Right renal pelvis (tissue), 4 donors: ENCODE measurements at places on chromosomes 13 and 19. TPM values are rescaled to one million over a fixed set of nuclear protein-coding genes. Genes with fewer than 3 reads are reported as not detected.
A peak's percentile ranks its signal among the peaks of the same experiment; 100 is the strongest.

GRCh38 chr13:67221630-67222226, 8.4 kb downstream of the PCDH9 start:
- no peak for DNase-seq

DNA sequence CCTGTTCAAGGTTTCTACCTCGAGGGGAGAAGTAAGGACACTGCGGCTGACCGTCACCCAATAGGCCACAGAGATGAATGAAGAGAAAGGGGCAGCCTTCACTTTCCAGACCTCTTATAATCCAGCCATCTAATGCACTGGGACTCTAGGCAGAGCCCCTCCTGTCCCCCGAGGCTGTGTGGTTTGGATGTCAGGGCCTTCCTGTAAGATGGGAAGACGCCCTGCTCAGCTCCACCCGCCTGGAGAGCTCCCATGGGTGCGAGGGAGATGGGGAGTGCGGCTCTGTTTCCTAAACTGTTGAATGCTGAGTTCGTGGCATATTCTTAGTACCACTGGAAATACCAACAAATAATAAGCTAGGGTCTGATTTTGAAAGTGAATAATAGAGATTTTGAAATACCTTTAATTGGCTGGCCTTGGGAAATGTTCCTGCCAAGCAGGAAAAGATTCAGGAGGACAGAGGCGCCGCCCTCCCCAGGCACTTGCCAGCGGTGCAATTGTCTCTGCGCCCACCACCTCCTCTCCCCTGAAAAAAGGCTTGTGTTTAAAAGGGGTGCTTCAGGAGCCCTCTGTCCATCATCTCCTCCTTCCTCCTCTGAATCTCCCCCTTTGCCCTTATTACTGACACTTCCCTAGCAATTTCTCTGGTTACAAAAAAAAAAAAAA, 85.4 kb upstream of the GPR183 start:
- DNase-seq, result no peak

- no peak for DNase-seq
These were observed 30.1 kb downstream of the ZC3H13 start for GRCh38 chr13:46022481-46022880.

GRCh38 chr19:46955813-46956371, 63.7 kb upstream of the NPAS1 start:
- no peak for DNase-seq

DNA sequence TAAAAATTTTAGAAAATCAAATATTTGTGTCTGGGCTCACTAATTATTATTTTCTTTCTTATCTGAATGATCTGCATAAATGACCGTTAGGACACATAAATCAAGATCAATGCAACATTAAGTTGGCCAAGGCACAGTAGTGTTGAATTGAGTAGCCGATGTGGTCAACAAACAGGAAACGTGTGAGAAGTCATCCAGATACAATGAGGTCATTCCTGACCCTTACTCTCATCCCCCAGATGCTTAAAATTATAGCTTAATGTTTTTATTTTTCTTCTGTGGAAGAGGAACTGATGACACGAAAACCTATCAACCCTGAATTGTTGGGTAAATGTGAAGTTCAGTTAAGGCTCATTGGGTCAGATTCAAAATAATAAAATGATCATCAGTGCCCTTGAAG, 222.9 kb downstream of the RFC3 start:
- no peak for DNase-seq

The HTR2A gene
- 1.4 TPM for polyA plus RNA-seq

- no peak for DNase-seq
These were observed 846 bp downstream of the ZNF790 start for GRCh38 chr19:36837176-36837905.

DNA sequence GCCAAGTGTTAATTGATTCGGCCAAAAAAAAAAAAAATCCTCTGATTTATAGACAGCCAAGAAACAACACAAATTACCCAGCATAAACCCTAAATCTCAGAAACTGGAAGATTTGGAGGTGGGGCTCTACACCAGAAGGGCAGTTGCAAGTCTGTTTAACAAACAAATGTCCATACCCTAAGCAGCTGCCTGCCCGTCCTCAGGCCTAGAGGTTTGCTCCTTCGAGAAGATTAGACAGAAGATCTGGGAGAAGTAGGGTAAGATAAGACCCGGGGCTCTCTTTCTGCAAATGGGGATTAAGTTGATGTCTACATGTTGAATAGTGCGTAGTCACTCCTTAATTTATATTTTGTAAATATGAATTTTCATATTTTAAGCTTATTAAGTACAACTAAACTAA, 3.4 kb upstream of the N4BP2L1 start:
- no peak for DNase-seq

The APC2 gene
- 1.6 TPM for polyA plus RNA-seq

DNA sequence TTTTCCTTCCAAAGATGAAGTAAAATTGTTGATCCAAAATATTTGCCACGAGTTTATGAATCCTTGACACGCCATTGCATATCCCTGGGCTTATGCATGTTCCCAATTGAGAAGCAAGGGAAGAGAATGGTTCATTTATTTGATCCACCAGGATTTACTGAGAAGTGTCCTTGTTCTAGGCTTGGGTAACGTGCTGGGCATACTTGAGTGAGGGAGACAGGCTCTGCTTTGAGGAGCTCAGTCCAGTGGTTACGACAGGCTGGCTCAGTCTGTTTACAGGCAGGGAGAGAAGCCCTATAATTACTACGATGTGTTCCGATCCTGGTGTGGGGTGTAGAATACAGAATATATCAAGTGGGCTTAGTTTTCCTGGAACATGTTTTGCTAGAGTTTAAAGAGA, 6.3 kb upstream of the PNMA8C start:
- no peak for DNase-seq

The APLP1 gene
- polyA plus RNA-seq, result 25.8 TPM

DNA sequence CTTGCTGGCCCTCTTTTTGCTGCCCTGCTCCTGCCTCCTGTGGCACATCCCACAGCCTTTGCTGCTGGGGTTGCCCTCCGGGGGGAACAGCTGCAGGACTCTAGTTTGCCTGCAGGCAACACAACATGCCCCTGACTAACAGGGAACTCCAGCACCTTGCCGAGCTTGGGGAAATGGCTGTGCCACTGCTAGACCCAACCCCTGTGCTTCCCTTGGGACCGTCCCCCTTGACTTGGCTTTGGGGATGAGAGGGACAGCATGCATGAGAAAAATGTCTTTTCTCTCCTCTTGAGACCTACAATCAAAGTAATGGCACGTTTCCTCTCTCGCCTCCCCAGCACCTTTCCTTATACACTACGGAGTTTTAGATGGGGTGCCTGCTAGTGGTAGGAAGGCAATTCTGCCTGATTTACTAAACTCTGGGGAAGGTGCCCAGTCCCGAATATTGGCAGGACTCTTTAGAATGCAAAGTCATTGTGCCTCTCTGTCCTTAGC, 12.4 kb upstream of the VWA8 start:
- DNase-seq, result no peak

- DNase-seq, result no peak
These were observed 74.7 kb downstream of the KL start for GRCh38 chr13:33090755-33091414.

DNA sequence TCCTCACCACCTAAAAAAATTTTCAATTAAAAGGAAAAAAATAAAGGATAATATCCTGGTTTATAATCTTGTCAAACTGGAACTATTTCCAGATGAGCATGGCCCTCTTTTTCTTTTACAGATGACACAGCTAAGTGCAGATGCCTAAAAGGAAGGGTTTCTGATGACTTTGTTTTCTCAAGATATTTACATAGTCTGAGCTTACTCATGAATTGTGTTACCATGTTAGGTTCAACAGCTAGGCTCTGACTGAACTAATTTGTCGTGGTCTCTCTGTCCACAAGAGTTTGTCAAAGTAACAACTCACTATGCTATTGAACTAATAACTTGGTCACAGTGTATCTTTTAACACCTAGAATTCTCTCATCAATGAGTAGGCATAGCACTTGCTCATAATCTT, 780.8 kb downstream of the GPC5 start:
- no peak for DNase-seq

The TEX101 gene
- 0.06 TPM for polyA plus RNA-seq

DNA sequence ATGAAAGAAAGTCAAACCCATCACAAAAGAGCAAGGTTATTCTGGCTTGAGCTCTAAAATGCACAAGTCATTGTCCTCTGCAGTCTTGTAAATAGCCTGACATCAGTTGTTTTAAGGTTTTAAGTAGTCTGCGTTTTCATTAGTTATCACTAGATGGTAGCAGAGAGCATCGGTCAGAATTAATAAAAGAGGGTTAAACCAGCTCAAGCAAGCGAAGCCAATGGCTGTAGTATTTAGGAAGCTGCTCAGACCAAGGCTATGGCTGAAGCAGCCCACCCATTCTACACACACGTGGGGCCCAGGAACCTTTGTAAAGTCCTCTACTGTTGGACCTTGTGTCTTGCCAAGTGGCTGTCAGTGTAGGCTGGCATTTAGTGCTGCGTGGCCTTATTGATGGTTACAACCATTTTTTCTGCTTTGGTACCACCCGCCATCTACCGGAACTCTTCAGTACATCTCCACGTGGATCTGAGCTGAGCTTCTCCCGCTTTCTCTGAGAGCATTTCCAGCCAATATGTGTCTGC, 13.3 kb upstream of the ZNF57 start:
- DNase-seq, result peak; percentile 67

GRCh38 chr13:42883771-42884467, 102.5 kb downstream of the FAM216B start:
- DNase-seq, result no peak

GRCh38 chr19:39846678-39847486, 703 bp upstream of the FBL start:
- no peak for DNase-seq

The IQCN gene
- polyA plus RNA-seq, result 5.2 TPM

The CEBPA gene
- 5.5 TPM for polyA plus RNA-seq

The SLC10A2 gene
- 0.56 TPM for polyA plus RNA-seq

DNA sequence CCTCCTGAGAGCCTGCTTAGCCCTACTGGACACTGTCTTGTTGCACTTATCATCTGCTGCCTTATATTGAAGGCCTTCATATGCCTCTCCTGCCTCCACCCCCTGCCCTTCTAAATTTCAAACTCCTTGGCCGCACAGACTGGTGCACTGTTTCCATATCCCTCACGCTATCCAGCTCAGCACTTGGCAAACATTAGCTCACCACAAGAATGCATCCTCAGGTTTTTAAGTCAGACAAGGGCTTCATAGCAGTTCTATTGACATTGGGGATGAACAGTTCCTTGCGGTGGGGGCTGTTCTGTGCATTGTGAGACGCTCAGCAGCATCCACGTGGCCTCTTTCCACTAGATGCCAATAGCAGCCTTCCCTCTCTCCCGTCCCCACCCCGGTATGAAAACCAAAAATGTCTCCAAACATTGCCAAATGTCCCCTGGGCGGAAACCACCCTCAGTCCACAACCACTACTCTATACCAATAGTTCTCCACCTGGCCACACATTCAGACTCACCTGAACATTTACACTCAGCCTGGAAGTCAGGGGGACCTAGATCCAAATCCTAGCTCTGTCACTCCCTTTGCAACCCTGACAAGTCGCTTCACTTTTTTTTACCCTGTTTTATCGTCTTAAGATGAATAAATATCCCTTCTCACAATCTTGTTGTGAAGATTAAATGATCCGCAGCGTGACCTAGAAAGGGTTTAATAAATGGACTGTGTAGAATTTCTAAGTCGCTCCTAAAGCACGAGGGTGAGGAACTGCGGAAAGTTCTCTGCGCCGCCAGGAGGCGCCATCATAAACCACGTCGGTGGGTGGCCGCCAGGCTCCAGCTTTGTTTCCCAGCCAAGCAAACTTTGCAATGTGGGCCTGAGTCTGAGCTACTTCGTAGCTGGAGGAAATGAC, 3.6 kb upstream of the CEACAM3 start:
- no peak for DNase-seq

The CDX2 gene
- polyA plus RNA-seq, result not detected

The ADPRHL1 gene
- 4.1 TPM for polyA plus RNA-seq

The CCDC8 gene
- 54.6 TPM for polyA plus RNA-seq

The PNMA8B gene
- 4.0 TPM for polyA plus RNA-seq

GRCh38 chr13:75993823-75994222, 357.7 kb downstream of the LMO7 start:
- no peak for DNase-seq

DNA sequence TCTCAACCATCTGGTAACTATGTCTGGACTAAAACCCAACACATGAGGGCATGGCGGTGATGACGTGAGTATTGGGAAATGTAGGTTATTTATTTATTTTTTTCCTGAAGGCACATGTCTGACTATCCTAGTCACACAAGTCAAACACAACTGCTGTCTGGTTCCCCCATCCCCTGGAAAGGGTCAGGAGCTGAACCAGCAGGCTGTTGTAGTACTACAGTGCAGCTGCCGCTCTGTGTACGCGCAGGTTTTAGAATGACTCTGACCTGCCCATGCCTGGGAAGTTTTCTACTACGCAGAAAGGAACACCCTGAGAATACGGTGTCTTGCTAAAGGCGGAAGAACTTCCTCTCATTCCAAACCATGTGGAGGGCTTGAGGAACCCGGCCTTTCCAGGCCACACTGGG, 1.2 kb downstream of the SLC7A1 start:
- DNase-seq, result no peak

DNA sequence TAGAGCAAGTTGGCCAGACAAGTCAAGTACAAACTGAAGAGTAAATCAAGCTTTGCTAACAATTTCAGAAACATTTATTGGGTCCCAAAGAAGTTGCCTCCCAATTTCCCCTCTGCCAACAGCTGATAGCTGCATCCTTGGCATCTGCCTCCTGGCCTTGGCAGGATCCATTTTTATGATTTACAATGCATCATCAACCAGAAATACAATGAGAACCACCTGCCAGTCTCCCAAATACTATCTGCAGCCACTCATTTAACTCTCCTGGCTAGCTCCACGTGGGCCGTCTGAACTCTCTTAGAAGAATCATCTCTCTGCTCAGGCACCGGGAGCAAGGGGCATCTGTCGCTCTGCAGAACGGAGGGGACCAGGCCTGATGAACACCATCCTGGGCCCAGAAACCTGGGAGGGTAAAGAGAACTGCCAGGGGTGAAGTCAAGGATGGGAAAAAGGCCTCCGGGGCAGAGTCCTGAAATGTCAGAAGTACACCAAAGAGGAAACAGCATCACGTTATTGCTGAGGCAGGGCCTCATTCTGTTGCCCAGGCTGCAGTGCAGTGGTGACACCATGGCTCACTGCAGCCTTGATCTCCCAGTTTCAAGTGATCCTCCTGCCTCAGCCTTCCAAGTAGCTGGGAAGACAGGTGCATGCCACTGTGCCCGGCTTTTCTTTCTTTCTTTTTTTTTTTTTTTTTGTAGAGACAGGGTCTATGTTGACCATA, 2.6 kb downstream of the LONP1 start:
- DNase-seq, result no peak

The XRCC1 gene
- 56.7 TPM for polyA plus RNA-seq

GRCh38 chr13:32446773-32447465, 19.0 kb upstream of the N4BP2L1 start:
- no peak for DNase-seq

The ATP7B gene
- 15.8 TPM for polyA plus RNA-seq

The TEX26 gene
- 2.0 TPM for polyA plus RNA-seq

The WDR88 gene
- 1.1 TPM for polyA plus RNA-seq

The ZNF836 gene
- 17.0 TPM for polyA plus RNA-seq

- DNase-seq, result no peak
These were observed 43.6 kb downstream of the GADD45B start for GRCh38 chr19:2519482-2519881.

GRCh38 chr13:69194130-69194529, 913.5 kb upstream of the ATXN8OS start:
- DNase-seq, result no peak
